ENCODE measurements at places on chromosomes 5 and 9. TPM values are rescaled to one million over a fixed set of nuclear protein-coding genes. Genes with fewer than 3 reads are reported as not detected.

HAND1 gene
- total RNA-seq = not detected

C9orf72 gene
- 17.1 TPM for total RNA-seq

TMEM174 gene
- total RNA-seq = not detected

LTC4S gene
- total RNA-seq = 91.7 TPM

IL9 gene
- not detected for total RNA-seq

PCDHB5 gene
- 61.8 TPM for total RNA-seq

TIGD6 gene
- 4.2 TPM for total RNA-seq

STPG3 gene
- total RNA-seq = not detected

SHC3 gene
- 0.85 TPM for total RNA-seq

POLR3G gene
- 1.5 TPM for total RNA-seq

TLX3 gene
- not detected for total RNA-seq

SLCO6A1 gene
- total RNA-seq = not detected

ZNF462 gene
- total RNA-seq = 8.8 TPM

PCDHB11 gene
- 7.1 TPM for total RNA-seq
